8988T (cell line): ENCODE measurements at places on chromosomes 16 and 17.

DNA sequence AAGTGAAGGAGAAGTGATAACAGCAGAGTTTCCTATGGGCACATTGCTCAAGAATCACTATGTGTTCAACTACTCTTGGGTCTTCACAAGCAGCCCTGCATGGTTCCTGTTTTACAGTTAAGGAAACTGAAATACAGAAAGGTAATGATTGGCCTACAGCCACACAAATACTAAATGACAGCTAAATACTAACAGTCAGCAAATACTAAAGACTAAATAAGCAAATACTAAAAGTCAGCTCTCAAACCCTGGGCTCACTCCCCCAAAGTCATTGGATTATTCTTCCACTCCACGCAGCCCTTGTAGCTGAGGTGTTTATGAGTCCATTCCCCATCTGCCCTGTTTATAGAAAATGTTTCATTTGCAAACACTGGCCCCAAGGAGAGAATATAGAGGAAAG is 372.7 kb upstream of the CDH11 start:
- no peak for DNase-seq

DNA sequence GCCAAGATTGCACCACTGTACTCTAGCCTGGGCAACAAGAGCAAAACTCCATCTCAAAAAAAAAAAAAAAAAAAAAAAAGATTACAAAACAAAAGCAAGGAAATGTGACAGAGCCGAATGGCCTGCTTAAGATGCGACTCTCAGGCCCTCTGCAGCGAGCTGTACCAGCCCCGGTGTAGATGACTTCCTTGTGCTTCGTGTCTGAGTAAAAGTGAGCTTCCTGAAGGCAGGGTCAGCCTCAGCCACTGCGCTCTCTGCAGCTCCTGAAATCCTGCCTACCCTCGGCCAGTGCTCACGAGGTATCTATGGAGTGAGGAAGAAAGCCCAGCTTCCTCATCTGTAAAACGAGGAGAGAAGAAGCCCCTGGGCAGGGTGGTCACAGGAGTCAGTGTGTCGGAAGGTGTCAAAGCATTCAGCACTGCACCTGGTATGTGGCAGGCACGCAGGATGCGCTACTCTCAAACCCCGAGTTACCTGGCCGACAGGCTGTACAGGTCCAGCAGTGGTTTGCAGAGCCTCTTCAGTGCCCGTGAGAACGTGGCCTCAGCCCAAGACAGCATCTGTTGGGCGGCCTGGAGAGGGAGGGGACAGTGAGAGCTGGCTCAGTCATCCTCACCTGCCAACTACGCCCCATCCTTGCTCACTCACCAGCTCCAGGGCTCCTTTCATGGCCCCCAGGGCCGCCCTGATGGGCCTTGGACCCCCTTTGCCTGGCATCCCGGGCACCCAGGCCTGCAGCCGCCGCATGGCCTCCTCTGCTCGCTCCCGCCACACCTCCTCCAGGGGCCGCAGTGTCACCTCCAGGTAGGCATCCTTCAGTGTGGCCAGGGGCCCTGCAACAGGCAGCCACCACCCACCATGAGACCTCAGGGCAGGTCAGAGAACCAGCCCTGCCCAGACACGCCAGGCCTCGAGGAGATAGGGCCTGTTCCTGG is 44.6 kb downstream of the RMI2 start:
- DNase-seq: no peak

DNA sequence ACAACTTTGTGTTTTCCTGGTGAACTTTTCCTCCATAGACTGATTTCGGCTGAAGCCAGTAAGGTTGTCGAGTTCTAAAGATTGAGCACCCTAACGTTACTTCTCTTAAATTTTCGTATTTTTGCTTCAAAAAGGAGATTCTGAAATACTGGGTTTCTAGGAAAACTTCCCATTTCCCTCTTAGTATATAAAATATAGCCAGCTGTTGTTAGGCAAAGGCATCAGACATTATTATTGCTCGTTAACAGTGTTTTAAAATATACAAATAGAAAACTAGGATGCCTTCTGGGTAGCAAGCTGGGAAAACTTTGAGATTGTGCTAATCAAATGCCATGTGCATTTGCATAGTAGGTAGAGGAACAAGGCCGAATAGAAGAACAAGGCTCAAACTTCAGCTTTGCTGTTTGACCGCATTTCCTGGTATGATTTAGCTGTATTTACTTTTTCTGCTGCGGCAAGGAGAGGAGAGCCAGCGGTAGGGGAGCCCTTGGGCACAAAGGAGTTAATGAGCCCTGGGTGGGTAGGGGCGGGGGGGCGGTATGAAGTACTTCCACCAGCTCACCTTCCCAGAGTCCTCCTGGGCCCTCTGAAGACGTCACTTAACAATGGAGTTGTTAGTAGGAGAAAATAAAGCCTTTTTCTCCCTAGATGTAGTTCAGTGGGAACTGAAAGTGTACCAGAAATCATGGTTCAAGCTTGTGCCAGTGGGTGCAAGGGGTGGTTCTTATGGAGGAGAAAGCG is 151.9 kb downstream of the MSI2 start:
- no peak for DNase-seq

GRCh38 chr16:68768175-68768574 is 31.1 kb downstream of the CDH1 start:
- no peak for DNase-seq

DNA sequence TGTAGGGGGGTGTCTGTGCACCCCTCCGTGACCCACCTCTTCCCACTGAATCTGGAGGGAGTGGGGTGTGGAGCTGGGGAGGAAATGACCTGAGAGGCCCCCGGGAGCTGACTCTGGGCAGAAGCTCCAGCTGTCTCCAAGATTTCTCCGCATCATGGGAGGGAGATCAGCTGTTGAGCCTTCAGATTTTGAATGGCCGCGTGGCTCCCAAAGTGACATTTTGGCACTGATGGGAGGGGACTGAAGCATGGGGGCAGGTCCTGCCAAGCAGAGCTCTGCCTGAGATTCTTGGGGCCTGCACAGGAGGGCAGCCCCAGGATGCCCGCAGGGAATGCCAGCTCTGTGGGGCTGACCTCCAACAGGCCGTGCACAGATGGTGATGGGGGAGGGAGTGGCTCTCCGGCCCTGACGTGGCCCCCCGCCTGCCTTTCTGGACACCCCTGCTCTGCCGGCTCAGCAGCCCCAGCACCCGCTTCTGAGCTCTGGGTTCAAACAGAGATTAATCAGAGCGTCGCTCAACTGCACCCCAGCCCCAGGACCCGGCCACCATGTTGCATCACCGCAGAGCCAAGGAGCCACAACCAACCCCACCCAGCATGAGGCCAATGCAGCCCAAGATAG is 25.3 kb upstream of the UBE2I start:
- peak; percentile 30 for DNase-seq
